ENCODE measurements at places on chromosomes 7 and 10.

- no peak for DNase-seq
Observed at GRCh38 chr7:37971491-37971890, 51.1 kb downstream of the EPDR1 start.

GRCh38 chr10:118958984-118959925 is 70.3 kb upstream of the NANOS1 start:
- DNase-seq = no peak

DNA sequence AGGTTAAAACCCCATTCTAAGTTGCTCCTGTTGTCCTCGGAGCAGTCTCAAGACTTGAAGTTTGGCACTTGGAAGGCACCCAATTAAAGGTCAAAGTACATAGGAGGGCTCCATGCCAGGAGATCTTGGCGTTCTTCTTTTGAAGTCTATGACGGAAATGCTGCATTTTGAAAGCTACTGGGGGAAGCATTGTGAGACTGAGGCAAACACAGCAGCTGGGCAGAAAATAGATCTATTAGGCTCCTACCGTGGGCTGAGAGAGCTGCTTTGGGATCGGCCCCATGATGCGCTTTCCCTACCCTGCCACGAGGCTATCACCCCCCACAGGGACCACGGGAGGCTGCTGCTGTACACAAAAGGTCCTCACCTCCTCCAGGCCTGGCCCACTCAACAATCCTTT is 20.0 kb downstream of the KIAA1549 start:
- DNase-seq = no peak

DNA sequence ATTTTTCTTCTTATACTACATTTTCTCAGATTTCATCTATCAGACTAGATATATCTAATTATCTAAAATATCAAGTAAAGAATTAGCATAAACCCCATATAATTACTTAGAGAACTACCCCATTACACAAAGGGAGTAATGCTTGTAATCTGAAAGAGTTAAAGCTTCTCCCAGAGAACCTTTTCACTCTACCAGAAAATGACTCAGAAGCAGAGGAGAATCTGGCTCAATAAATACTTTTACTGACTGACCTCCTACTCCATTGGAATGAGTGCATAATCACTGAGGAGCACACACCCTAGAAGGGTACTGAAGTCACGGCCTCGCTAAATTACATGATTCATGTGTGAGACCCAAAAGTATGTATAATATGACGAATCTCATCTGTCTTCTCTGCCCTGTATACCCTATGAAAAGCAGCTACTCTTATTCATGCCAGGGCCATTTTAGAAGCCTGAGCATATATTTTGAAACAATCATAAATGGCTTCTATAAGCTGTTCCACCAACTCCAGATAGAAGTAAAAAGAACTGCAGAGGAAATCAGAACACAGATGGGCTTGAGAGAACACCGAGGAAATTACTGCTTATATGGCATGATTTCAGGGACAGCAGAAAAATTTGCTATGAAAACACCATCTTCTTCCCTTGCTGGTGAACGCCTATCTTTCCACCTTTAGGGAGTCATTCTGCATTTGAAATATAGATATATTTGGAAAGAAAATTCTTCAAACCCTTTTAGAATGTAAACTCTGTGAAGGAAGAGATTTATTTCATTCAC is 32.7 kb downstream of the DNMBP start:
- no peak for DNase-seq

DNA sequence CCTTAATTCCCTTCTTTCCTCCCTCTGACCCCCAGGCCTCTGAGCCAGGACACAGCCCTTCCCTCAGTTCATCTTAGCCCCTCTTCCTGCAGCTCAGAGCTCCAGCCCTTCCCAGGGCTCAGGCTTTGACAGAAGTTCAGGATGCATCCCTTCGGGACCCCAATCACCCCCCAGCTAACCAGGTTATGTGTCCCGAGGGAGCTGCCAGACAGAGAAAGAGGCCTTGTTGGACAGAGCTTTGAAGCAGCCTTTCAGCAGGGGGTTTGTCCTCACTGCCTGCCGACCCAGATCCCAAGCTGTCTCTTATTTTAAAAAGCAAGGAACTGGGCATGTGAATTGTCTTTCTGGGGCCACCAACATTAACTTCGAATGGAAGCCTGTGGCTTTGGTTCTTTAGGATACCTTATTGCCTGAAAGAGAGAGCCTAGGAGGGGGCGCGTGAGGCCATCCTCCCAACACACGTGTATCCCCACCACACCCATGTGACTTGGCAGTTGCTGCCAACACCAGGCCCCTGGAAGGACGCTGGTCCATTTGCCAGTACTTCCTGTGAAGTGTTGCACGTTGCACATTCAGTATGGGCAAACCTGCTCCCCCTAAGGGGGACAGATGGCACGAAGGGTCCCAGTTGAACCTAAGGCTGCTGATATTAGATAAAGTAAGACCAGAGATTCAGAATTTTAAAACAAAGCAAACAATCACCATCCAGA is 858 bp downstream of the CCDC136 start:
- DNase-seq = peak; percentile 11

- no peak for DNase-seq
Observed at GRCh38 chr10:77244286-77244685, 393.3 kb downstream of the KCNMA1 start.

GRCh38 chr10:72784551-72785351 is 92.8 kb downstream of the MCU start:
- DNase-seq = no peak

- no peak for DNase-seq
Observed at GRCh38 chr10:123148414-123149161, 652 bp downstream of the HMX2 start.

DNA sequence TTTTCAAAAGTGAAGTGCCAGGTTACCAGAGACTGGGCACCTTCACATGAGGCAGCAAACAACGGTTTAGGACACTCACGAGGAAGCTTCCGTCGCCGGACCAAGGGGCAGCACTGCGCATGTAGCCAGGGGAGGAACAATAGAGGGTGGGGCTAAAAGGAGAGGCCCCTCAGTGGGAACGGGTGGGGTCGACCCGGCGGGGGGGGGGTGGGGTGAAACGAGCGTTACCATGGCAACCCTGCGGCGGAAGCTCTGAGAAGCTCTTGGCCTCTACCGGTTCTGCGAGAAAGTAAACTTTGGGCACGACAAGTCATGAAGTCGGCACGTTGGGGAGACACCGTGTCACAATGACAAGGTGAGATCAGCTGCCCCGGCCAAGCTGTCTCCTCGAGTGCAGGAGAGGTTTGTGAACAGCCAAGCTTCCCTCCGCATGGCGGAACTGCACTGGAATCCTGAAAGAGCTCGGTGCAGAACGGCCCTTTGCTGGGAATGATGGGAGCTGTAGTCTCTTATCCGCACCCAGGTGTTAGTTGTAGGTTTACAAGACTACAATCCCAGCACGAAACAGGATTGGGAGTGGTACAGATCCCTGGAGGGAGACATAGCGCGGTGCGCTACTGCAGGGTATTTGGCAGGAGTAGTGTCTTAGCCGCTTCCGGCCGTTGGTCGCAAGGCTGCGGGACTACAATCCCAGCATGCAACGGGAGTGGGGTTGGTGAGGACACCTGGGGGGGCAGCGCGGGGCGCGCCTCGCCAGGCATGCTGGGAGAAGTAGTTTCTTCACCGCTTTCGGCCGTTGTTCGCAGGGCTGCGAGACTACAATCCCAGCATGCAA is 72.8 kb upstream of the ZNF722 start:
- peak; percentile 9 for DNase-seq

- peak; percentile 22 for DNase-seq
Observed at GRCh38 chr7:112744818-112745217, 45.4 kb downstream of the TMEM168 start.

- DNase-seq = no peak
Observed at GRCh38 chr10:59362959-59363381, 621 bp upstream of the FAM13C start.

- DNase-seq = no peak
Observed at GRCh38 chr10:86592413-86592812, 61.9 kb upstream of the OPN4 start.

- DNase-seq = no peak
Observed at GRCh38 chr10:697097-697875, 7.8 kb upstream of the DIP2C start.

DNA sequence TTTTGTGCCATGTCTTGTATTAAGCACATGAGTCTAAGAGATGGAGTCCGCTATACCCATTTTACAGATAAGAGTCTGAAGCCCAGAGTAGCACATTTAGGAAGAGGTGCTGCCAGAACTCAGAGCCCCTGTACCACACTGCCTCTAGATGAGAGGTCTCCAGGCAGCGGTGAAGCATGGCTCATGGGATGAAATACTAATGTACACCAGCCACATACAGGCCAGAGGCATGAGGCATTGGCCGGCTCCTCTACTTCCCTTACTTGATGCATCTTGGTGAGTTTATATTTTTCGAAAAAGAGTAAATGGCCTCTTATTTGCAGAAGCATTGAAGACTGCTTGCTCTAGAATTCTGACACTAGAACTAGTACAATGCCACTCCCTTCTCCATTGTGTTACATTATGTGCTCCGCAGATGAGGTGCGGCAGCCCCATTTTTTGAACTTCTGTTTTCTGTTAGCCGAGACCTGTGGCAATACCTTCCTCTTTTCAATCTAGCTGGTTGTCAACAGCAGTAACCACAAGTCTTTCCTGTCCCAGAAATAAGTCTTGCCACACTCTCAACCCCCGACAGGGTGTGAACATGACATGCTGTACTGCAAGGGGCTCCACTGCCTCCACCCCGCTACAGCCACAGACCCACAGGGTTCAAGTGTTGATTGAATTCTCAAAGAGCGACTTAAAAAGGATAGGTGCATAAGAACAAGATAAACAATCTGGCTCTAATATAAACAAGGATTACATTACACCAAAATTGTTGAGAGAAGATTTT is 145.3 kb downstream of the CELF2 start:
- no peak for DNase-seq

- DNase-seq = no peak
Observed at GRCh38 chr10:95308389-95309302, 17.8 kb upstream of the PDLIM1 start.

DNA sequence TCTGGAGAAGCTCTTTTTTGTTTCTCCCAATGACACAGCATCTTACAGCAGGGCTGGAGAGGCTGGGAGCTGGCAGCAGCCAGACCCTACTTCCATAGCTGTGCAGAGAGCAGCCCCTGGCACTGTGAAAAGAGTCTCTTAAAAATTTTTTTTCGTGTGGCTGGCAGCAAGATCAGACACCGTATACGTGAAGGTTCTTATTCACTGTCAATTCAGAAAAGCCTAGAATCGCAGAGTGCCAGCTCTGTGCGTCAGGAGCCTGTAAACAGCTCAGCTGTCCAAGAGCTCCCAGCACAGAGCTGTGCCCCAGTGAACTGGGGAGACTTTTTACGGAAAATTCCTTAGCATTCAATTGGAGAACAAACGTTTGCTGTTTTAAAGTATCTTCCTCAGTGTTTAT is 6.5 kb downstream of the BAG3 start:
- no peak for DNase-seq

All from NCI-H2171 treated with DMSO at 0.1 percent for 48 hours (cell line).